ENCODE measurements at places on chromosomes 12 and 14.

DNA sequence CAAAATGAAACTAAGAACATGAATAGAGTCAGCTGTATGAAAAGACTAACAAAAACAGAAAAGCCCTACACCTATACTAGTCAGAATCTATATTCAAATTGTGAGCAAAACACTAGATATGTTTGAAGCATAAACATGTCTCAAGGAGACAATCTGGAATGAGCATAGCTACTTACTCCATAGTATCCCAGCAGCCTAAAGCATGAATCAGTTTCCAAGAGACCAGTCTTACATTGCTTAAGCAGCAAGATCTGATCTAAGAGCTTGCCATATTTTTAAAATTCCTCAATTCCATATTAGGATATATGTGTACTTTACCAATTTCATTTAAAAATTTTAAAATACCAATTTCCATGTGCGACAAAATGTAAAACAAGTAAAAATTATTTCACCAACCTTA is 7.7 kb downstream of the CAPS2 start:
- no peak for DNase-seq

DNA sequence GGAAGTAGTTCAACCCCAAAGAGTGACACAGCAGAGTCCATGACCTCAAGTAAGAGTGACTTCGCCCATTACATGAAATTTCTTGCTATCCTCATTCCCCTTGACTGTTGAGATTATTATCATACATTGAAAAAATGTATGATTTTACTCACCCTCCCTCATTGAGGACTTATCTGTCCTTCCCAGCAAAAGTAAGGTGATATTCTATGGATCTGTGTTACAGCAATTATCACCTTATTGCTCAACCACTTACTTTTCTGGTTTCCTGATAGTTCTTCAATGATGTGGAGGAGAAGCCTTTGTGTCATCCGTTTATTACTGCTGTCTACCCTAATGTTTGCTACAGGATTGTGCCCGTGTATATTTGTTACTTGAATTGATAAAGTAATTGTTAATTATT is 306.2 kb downstream of the TRHDE start:
- no peak for DNase-seq

GRCh38 chr14:50845166-50845565 is 14.2 kb upstream of the NIN start:
- no peak for DNase-seq

- DNase-seq = no peak
These were observed 65.7 kb downstream of the MOK start for GRCh38 chr14:102239231-102239630.

DNA sequence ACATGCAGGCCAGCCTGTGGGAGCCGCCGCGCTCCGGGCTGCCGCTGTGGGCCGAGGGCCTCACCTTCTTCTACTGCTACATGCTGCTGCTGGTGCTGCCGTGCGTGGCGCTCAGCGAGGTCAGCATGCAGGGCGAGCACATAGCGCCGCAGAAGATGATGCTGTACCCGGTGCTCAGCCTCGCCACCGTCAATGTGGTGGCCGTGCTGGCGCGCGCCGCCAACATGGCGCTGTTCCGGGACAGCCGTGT is 2.9 kb downstream of the TMEM121 start:
- no peak for DNase-seq

GRCh38 chr12:66775871-66776270 is 97.0 kb upstream of the GRIP1 start:
- no peak for DNase-seq

- DNase-seq = no peak
These were observed 481.2 kb upstream of the SYT1 start for GRCh38 chr12:78383414-78383813.

GRCh38 chr12:43882578-43883178 is 46.8 kb downstream of the TMEM117 start:
- peak; percentile 76 for DNase-seq

- no peak for DNase-seq
These were observed 1.4 kb downstream of the EPS8 start for GRCh38 chr12:15787778-15788177.

- peak; percentile 7 for DNase-seq
These were observed 114.0 kb upstream of the KRAS start for GRCh38 chr12:25364529-25365339.

DNA sequence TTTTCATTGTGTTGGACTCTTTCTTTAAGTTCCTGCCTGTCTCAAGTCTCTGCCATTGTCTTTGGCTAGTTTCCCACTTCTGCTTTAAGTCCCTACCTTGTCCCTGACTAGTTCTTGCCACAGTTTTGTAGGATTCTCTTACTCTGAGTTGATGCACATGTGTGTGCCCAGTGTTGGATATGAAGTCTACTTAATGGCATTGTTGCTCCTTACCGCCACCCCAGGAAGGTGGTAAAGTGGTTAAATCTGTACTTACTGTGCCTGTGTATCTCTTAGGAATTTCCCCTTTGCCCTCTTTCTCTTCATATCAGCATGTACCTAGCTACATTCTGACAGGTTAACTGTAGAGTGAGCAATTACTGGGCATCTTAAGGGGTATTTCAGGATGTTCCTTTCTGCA is 227.1 kb downstream of the NUBPL start:
- no peak for DNase-seq

DNA sequence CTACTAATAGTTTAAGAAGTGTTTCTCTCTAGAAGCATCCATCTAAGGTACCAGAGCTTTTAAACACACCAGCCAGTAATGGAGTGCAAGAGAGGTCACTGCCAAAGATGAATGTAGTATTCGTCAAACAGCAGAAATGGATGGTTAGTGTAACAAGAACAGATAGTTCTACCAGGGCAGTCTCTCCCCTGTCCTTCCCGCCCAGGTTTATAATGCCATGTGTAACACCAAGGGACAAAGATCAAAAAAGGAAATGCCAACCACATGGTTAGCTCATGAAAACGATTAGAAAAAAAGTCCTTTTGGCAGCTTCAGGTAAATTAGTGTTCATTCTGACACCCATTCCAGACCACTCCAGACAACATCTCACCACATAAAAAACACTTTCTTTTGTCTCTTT is 100.9 kb downstream of the RPS29 start:
- DNase-seq = no peak

DNA sequence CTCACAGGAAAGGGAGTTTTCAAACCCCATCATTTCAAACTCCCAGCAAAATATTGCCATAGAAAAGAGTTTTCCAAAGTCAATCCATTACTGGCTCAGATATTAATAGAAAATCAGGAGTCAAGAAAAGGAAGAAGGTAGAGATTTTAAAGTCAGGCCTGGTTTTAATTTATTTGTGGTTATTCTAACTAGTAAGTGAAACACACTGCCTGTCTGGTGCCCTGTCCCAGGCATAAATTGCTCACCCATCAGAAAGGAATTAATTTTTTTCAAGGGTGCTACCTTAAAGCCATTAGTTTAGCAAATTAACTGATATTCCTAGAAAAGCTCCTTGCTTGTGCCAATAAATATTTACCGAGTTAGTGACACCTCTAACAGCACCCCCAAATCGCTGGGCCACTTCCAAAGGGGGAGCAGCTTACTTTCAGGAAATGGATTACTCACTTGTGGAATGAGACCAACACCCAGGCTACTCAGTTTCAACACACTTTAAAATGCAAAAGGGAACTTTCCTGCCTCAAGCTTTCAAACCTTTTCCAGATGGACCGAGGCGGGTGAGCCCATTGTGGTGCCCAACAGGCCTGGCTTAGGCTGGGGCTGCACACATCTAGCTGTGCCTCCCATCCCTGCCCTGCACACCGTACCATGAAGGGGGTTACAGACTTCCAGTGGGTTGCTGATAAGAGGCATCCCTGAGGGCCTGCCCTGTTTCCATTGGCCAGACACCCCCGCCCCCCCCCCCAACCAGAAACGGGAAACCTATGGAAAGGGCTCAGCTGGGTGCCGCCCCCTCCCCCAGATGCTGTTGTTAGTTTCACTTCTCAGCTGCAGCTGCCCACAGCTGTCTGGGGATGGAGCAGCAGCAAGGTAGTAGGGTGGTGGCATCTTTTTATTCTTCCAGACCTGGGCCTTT is 117.2 kb downstream of the SAMD4A start:
- DNase-seq = no peak

DNA sequence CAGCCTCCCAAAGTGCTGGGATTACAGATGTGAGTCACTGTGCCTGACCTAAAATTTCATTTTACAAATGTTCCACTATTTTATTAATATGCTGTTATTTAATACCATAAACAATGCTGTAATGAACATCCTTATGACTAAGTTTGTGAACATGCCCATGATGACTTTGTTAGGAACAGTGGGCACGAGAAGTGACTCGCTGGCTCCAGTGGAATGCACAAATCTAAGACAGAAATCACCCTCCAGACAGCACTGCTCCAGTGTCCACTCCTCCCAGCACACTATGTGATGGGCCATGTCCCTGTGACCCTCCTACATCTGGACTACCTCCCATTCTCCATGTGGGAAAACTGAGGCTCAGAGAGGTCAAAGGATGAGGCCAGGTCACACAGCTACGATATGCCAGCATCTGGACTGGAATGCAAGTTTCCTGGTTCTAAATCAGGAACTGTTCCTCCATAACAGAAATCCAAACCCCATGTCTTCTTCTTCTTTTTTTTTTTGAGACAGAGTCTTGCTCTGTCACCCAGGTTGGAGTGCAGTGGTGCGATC is 57.9 kb downstream of the GPR68 start:
- no peak for DNase-seq

GRCh38 chr12:54329759-54330158 is 4.8 kb downstream of the COPZ1 start:
- no peak for DNase-seq

DNA sequence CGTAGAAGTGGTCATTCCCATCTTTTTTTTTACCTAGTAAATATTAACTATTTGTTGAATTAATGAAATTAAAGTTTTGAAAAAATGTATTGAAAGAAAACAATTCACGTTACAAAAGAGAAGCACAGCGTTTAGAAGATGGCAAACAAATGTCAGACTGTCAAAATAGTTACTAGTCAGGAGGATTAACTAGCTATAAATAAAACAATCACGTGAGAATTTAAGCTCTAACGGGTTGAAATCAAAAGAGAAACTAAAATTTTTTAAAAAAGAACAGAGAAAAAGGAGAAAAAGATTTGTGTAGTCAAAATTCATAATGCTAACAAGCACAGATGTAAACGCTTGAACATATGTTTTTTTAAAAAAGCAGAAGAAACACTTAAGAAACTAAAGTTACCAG is 26.4 kb downstream of the DDHD1 start:
- no peak for DNase-seq

GRCh38 chr12:1566449-1567135 is 27.8 kb downstream of the FBXL14 start:
- DNase-seq = no peak

- no peak for DNase-seq
These were observed 128.0 kb downstream of the GPR135 start for GRCh38 chr14:59337141-59337611.

DNA sequence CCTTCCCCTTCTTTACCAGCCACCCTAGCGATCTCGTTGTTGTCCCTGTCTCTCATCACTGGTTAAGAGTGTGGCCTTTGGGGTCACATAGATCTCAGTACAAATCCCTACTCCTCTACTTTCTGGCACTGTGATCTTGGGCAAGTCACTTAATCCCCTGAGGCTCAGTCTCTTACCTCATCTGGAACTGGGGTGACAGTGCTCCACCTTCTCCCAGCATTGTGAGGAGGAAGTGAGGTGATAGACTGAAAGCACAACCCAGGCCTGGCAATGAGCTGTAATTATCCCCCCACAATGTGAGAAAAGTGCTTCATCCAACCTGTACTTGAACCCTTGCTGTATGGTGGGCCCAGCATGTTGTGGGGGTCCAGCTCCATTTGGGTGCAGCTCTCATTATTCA is 48.0 kb downstream of the IRAK3 start:
- DNase-seq = no peak

GRCh38 chr12:121536899-121537813 is 43.7 kb downstream of the KDM2B start:
- peak; percentile 89 for DNase-seq

- peak; percentile 54 for DNase-seq
These were observed 250.6 kb downstream of the AEBP2 start for GRCh38 chr12:19689801-19690472.

GRCh38 chr12:57632958-57633840 is at the start of gene B4GALNT1:
Gene B4GALNT1, minus strand, starts transcription at chr12:57633201. Its CDS starts 1,069 bp downstream, at chr12:57632132.
- DNase-seq = peak; percentile 88

DNA sequence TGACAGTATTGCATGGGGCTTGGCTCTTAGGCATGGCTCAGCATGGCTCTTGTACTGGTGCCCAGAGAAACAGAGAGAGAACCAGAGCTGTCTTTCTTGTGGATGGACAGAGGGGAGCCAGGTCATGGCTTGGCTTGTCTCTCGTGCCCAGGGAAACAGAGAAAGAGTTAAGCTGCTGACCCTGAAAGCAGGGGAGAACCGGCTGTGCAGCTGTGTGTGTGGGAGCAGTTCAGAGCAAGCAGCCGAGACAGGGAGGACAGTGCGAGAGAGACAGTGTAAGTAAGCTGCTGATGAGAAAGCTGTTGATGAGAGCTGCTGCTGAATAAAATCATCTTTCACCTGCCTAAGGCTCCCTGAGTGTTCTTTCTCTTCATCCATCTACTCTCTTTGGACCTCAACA is 61.3 kb upstream of the DDHD1 start:
- DNase-seq = no peak

DNA sequence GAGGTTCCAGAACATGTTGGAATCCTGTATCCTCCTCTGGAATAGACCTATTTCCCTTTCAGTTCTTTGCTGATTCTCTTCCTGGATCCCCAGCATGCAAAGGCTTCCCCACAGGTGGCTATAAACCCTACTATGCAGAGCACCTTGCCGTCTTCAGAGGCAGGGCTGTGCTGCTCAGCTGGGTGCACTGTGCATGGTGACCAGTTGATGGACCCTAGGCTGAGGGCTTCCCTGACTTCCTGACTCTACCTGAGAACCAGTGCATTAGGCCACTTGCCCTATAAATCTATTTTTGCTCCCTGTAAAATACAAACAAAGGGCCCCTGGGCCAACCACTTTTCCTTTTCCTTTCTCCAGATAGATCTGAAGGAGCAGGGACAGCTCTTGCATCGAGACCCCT is 14.1 kb downstream of the ZNF219 start:
- DNase-seq = no peak

DNA sequence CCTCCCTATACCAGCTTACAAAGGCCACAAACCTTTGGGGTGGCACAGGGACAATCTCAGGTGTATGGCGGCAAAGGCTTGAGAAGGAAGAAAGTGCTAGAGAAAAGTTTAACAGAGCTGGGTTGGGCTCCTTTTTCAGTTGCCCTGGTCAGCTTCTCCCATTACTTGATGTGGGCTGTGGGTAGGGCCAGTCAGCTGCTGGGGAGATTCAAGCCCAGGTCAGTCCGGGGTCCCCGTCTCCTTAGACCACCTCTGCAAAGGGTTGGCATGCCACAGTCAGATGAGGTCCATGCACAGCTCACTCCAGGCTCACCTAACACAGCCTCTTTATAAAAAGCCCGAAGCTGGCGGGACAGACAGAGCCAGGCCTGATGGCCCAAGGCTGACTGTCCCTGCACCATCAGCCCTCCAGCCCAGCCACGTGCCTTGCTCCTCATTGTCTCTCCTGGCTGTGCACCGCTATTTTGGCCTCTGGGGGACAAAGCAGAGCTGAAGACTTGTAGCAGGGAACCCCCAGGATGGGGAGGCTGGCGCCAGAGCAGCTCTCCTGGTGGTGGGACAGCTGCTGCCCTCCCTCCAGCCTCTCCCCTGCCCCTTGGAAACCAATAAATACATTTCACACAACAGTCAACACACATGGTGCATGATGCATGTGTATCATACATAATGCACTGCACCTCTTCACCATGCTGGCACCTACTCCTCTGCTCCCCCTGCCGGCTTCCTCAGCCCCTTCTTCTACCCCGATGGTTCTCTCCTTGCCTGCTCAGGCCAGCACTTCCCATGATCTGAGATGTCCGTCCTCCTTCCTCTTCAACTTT is 61.7 kb upstream of the DDX11 start:
- peak; percentile 64 for DNase-seq

- DNase-seq = peak; percentile 33
These were observed 38.7 kb upstream of the SGPP1 start for GRCh38 chr14:63766611-63767010.

Measured in NCI-H69 (cell line).